ENCODE measurements at places on chromosomes 1 and 21.
A peak's percentile ranks its signal among the peaks of the same experiment; 100 is the strongest.

- no peak for DNase-seq
Observed at GRCh38 chr21:31493350-31493880, 149.4 kb upstream of the TIAM1 start.

DNA sequence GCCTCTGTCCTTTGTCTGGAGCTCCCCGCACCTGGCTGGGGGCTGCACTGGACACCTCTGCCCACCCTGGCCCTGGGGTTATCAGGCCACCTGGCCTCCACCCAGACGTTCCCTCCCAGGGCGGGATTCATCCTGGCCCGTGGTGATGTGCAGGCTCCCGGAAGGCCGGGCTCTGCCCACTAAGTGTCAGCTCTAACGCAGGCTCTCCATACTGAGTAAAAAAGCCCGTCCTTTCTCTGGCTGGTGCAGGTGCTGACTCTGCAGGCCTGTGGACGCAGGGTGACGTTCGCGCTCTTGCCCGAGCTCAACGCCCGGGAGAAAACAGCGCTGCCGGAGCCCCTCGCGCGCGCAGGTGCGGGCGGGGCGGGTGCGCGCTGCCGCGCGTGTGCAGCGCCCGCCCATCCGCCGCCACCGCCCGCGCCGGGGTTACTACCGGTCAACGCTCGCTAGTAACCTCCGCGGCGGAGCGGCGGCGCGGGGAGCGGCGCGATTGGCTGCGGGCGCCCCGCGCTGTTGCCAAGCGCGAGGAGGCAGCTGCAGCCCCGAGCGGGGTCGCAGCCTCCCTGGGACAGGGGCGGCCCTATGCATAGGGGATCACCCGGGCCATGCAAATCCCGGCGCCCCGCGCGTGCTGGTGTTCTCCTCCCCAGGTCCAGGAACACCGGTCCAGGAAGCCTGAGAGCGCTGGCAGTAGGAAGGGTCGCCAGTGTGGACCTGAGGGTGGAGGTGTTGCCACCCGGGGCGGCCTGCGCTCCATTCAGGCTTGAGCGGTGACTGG lies 15.7 kb downstream of the ABCG1 start:
- DNase-seq: peak; percentile 81

- no peak for DNase-seq
Observed at GRCh38 chr1:38053416-38054091, 7.0 kb upstream of the POU3F1 start.

DNA sequence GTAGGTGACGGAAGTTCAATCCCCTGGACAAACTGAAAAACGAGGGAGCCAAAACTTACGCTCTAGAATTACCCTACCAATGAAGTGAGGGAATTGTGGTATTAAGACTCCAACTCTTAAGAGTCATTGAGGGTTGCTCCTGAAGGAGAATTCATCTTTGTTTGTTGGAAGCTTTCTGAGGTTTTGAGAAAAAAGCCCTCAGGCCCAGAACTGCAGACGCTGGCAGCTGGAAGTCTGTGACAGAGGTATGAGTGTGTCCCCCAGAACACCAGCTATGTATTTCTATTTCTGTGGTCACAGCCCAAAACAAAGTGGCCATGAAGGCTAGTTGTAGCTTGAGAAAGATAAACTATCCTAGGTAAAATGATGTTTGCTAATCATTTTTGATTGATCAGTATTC lies 438.8 kb upstream of the B3GALT2 start:
- no peak for DNase-seq

- DNase-seq: no peak
Observed at GRCh38 chr1:38962113-38962512, 20.5 kb upstream of the RHBDL2 start.

DNA sequence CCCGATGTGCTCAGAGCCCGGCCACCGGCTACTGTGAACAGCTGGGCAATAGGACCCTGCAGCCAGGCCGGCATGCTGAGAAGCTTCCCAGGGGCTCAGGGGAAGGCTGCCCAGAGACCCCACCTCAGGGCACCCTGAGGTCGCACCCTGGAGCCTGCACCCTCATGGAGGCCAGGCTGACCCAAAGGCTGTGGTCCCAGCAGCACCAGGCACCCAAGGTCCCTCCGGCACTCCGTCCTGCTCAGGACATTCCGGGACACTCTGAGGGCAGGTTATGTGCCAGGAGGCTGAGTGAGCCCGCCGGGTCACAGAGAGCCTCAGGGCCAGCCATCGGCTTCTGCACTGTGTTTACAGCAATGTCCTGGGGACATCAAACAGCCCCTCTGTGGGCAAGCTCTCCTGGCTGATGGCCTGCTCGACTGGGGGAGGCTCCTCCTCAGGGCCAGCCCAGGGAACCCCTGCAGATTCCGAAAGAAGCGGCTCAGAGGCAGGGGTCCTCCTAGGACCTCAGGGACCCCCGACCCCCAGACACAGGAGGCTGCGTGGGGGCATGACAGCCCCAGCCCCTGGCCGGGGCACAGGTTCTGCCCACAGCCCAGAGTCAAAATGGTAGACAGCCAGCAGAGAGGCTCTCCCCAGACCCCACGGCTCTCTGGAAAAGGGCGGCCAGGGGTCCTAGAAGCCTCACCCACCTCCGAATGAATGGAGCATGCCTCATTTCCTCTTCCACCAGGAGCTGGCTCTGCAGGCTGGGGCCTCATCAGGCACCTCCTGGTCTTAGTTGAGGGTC lies 8.2 kb downstream of the SLC19A1 start:
- peak; percentile 5 for DNase-seq

DNA sequence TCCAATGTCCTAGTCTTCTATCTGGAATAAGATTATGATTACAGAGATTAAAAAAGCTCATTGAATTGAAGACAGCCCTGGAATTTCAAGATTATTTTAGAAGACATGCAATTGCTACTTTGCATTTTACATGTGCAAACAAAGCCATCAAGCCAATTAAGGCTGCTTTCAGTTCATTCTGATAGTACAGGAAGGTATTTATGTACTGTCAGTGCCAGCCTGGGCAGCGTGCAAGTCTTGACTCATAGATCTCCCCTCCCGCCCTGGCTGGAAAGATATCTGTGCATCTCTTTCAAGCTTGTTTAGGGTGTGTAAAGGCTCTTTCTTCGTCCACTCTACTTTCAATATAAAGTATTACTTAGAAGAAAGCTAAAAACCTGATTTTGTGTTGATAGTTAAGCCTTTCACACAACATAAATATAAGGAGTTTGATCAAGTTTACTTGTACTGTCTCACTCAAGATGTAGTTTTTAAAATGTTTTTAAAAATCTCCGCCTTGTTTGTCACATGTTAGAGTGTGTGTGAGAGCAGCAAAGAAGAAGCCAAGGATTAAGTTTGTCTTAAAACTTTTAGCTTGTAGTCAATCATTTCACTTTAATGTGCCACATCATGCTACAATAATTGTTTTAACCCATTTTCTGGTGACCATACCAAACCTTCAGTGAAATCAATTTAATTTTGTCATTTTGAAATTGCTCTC lies 13.6 kb upstream of the LYPLAL1 start:
- DNase-seq: no peak
